DMS 273 treated with DMSO at 0.1 percent for 48 hours (cell line): ENCODE measurements at places on chromosomes 3 and 15.

- DNase-seq, result no peak
These were observed 95.0 kb downstream of the ATG7 start for GRCh38 chr3:11367143-11367693.

- DNase-seq, result no peak
These were observed 27.9 kb downstream of the IQSEC1 start for GRCh38 chr3:13045241-13045903.

- DNase-seq, result no peak
These were observed 4.8 kb downstream of the LCTL start for GRCh38 chr15:66560856-66561525.

- DNase-seq, result no peak
These were observed 35.9 kb upstream of the GOLGA6L9 start for GRCh38 chr15:82393671-82394070.

DNA sequence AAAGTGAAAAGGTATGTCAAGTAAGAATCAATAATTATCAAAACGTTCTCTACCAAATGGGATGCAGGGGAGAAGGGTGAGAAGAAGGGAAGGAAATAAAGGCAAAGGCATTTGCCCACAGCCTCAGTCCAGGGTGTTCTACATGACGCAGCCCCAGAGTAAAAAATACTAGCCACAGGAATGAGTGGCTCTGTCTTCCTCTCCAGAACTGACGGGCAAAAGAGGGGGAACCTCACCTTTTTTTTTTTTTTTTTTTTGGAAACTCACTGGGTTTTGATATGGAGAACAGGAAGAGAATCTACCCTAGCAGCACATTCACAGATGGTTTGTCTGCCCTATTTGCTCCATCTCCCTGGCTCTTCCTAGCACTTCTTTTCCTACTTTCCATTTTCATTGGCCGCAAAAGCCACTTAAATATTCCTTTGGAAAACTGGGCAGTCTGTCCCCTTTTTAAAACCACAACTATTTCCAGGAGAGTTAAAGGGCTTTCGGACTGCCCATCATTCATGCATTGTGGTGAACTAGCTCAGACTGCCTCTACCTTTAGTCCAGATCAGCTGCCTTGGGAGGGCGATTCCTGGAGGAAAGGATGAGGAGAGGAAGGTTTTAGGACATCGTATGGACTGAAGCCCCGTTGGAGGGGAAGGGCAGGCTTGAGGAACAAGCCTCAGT, 28.2 kb downstream of the B3GNT5 start:
- no peak for DNase-seq

DNA sequence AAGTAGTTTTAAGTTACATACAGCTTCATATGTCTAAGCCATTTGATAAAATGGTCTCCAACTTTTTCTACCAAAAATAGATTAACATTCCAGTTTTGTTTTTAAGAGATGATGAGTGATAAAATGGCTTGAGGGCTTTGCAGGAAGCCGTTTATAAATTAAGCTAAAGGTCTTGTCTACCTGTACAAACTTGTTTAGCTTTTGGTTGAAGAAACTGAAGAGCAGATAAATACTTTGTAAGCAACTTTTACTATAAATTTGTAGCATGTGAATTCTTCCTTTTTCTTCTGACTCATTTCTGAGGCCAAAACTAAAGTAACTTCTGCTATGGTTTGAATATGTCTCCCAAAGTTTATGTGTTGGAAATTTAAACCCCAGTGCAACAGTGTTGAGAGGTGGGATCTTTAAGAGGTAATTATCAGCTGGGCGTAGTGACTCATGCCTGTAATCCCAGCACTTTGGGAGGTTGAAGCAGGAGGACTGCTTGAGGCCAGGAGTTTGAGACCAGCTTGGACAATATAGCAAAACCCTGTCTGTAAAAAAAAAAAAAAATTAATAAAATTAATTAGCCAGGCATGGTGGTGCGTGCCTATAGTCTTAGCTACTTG, 8.2 kb upstream of the NEDD4 start:
- DNase-seq, result no peak

DNA sequence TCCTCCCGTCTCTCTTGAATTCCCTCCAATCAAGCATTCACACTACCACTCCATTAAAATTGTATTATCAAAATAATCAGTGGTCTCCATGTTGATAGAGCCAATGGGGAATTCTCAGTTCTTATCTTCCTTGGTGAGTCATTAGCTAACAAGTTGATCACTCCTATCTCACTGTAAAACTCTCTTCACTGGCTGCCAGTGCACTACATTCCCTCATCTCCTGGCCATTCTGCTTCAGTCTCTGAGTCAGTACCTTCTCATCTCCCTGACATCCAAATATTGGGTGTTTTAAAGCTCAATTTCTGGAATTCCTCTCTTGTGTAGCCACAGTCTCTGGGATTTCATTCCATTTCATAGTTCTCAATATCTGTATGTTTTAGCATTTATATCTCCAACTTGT, 175.2 kb downstream of the ALDH1A2 start:
- no peak for DNase-seq
